Colonic mucosa (tissue), 4 donors: ENCODE measurements at places on chromosomes 7 and 10.

DNA sequence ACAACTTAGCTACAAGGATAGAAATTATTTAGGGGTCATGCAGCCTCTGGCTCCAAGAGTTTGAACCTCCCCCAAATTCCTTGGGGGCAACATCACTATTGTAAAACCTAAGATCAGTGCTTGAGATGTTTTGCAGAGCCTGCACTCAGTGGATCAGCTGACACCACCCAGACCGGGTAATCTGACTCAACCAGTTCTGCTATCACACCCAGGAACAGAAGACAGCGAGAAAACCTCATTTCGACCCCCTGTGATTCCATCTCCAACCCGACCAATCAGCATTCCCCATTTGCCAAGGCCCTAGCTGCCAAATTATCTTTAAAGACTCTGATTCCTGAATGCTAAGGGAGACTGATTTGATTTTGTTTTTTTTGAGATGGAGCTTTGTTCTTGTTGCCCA lies 5.2 kb downstream of the TACR2 start:
- no peak for DNase-seq

- no peak for DNase-seq
Measured at GRCh38 chr7:16688249-16688648, 42.3 kb downstream of the BZW2 start.

- no peak for DNase-seq
Measured at GRCh38 chr10:114356751-114357514, 47.4 kb downstream of the AFAP1L2 start.

- no peak for DNase-seq
Measured at GRCh38 chr10:30227481-30227880, 121.6 kb downstream of the MTPAP start.

DNA sequence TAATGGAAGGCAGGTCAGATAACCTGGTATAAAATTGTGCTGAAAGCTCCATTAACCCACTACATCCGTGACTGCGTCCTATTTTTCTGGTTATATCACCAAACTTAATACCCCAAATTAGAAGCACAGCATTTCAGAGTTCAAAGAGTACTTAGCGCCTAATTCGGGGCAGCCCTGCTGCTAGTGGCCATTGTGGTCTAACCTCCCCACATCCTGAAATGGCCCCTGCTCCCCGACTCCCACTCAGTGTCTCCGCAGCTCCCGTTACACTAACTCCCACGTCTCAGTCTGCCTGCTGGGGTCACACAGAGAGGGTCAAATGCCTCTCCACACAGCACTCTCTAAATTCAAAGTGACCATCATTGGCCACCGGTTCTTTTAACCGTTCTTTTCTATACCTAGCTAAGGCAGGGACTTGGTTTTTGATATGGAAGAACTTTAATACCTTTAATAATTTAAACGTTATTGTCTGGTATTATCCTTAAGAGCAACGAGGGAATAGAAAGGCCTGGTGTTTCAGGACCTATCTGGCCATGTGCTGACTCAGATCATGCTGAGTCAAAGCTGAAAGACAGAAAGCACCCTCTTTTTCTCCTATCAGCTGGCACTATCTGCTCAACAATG lies 117.1 kb downstream of the KMT2E start:
- no peak for DNase-seq

- no peak for DNase-seq
Measured at GRCh38 chr10:44935966-44936295, 23.7 kb upstream of the RASSF4 start.

DNA sequence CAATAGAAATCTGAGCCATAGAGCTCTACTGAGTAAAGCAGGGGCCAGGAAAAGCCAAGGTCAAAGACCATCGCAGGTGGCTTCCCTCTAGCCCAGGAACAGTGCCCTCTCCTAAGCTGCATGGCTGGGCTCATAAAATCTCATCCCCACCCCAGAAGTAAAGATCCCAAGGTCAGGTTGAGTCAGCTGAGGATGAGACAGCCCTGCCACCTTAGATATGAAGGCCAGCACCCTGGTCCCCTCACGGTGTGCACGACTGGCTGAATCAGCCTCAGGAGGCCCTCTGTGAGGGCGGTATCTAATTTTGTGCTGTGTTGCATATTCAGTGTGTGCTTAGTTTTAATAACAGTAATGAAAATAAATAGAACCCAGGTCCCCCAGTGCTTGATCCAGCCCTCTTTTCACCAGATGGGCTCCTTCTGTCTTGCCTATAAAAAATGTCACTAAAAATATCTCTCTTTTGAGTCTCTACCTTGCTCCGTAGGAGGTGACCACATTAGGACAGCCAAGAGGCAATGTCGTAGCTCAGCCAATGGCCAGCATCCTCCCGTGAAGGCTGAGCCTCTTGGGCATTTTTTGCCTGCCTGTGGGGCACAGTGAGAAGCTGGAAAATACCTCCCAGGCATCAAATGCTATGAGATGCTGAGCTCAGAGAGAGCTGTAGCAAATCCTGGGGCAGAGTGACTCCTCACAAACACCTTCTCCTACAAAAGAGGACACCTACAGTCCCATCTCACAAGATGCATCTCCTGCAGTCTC lies 424.0 kb downstream of the PLXNA4 start:
- DNase-seq, result no peak

DNA sequence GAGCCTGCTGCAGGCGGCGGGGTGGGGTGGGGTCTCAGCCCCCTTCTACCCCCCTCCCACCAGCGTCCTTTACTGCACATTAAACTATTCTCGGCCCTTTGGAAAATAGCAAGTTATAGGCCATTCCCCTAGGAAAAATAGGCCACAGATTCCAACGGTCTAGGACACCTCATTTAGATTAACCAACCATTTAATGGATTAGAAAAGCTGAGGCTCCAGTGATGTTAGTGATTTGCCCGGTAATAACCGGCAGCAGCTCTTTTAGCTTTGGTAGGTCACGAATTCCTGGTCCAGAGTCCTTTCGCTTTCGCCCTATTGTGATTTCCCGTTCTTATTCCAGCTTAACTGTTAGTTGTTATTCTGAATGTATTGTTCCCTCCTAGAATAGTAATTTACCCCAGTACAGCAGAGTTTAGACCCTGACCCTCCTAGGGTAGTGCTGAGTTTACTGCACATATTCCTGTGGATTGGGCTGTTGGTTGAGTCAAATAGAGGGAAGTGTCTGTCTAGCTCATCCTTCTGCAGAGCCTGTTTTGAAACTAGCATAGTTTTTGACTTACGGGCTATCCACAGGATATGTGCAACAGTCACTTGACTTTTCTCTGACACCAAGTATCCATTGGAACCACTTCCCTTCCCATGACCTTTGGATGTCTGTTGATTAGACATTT lies 754 bp downstream of the GSTO1 start:
- DNase-seq, result peak; percentile 61

DNA sequence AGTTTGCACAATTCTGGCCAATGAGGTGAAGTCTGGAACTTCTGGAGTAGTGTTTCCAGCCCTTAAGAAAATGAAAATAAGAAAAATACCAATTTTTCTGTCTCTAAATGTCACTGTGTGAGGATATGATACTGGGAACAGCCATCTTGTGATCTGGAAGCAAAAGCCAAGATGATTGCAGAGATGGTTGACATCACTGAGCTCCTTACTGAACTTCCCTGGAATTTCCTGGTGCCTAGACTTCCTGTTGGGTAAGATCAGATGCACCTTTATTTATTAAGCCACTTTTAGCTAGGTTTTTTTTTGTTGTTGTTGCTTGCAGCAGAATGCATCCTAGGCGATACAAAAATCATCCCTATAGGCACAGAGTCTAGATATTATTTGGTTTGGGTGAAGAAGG lies 27.3 kb upstream of the INHBA start:
- no peak for DNase-seq

GRCh38 chr7:43450894-43451293 lies 132.0 kb upstream of the STK17A start:
- no peak for DNase-seq

DNA sequence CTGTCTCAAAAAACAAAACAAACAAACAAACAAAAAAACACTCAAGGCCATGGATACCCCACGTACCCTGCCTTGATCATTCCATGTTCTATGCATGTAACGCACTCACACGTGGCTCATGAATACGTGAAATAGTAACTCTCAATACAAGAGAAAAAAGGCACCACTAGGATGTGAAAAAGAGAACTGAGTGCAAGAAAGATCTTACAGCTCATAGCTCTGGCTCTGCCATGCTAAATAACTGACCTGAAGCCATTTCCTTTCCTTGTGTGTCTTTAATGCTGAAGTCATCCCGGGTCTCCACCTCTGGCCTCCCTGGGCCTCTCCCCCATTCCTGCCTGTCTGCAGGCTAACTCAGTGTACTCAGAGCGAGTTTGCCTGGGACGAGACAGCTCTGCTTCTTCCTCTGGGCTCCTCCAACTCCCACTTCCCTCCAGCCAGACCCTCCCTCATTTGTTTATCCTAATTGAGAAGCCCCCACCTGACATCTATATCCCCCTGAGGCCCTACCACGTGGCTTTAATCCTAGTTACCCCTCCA lies 117.3 kb downstream of the PRPF18 start:
- DNase-seq, result no peak
